ENCODE measurements at places on chromosomes 7 and 10.

DNA sequence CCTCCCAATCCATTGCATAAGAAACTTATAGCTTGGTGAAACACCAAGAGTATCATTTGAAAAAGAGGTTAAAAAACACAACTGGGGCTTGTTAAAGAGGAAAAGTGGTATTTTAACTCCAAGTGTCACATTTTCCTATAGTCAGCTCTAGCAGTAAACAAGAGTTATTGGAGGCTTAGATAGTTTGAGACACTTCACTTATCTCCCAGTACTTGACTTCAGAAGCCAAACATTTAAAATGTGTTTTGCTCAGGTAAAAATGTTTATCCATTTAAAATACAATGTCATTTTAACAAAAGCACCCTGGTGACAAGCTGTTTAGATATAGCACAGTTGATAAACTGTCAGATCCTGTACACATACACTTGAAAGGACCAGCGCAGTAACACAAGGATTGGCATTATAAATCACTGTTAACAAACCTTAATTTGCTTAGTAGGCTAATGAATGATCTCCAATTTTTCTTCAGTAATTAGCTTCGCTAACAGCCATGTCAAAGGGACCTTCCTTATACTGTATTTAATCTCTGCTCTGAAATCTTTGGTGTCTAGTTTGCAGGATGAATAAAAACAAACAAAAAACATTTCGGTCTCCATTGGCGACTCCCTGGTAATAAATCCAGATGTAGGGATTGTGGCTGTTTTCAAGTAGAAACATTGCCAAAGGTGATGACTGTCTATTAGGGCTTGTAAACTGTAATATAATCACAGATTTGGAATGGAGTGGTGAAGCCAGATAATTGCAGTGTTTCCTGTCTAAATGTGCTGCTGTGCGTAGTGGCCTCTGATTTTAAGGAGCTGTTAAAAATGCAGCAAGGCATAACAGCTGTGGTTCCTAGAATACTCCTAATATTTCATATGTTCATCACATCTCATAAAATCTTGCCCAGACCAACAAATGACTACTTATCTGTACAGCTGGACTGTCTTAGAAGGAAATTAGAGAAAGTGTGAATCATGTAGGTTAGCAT, 545.1 kb downstream of the AUTS2 start:
- DNase-seq: no peak

GRCh38 chr10:128026615-128027300, 99.5 kb downstream of the MKI67 start:
- DNase-seq: no peak

- no peak for DNase-seq
Observed at GRCh38 chr10:132292287-132293200, 15.2 kb downstream of the STK32C start.

- no peak for DNase-seq
Observed at GRCh38 chr10:62266611-62267010, 2.0 kb downstream of the RTKN2 start.

DNA sequence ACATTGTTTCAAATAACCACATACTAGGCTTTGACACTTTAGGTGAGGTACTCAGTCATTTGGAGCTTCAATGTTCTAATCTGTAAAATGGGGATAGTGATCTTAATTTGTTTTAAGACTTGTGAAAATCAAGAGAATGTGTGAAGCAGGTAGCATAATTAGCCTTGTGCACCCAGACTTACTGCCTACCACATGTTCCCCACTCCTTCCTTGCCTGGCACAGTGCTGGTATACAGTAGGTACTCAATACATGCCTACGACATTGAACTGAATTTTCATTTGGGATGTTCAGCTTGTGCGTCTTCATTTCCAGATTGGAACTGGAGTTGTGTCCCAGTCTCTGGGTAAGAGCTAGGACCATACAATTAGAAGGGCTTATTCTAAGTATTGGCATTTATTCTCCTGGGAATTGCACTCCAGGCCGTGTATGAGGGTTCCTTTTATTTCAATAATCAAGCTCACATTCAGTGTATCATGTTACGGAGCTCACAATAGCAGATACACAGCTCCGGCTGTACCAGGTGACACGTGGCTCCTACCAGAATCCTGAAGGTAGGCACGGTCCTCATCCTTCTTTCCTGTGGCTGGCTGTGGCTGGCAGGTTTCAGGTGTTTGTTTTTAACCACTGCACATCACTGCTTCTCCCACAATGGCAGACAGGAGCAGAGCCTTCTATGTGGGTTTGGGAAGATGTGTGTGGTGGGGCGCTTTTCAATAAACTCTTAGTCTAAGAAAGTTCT, 109.4 kb upstream of the PDCD4 start:
- DNase-seq: no peak

DNA sequence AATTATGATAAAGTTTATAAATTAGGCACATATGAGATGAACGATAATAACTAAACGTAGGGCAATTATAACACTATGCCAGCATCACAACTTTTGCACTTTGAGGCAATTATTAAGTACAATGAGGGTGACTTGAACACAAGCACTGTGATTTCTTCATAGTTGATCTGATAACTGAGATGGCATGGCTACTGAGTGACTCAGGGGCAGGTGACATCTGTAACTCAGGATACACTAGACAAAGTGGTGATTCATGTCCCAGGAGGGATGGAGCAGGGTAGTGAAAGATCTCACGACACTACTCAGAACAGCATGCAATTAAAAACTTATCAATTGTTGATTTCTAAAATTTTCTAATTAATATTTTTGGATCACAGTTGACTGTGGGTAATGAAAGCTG, 98.3 kb upstream of the ARHGAP21 start:
- no peak for DNase-seq

DNA sequence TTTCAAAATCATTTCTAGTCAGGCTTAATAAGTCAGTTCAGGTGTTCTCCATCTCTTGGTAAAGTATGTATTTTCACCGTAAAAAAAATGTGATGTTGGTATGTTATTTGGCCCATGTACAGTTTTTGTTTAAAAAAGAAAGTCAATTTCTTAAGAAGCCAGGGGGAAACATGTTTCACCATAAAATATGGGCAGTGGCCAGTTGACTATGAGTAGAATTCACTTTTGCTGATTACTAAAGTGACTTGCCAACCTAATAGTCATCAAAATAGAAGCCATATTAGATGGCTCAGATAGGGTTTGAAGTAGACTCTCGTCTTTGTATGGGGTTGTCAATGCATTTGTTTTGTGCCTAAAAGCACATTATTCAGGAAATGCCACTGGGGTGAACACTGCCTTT, 266.3 kb downstream of the BICC1 start:
- DNase-seq: no peak

GRCh38 chr10:132960071-132960472, 17.7 kb upstream of the CFAP46 start:
- no peak for DNase-seq

DNA sequence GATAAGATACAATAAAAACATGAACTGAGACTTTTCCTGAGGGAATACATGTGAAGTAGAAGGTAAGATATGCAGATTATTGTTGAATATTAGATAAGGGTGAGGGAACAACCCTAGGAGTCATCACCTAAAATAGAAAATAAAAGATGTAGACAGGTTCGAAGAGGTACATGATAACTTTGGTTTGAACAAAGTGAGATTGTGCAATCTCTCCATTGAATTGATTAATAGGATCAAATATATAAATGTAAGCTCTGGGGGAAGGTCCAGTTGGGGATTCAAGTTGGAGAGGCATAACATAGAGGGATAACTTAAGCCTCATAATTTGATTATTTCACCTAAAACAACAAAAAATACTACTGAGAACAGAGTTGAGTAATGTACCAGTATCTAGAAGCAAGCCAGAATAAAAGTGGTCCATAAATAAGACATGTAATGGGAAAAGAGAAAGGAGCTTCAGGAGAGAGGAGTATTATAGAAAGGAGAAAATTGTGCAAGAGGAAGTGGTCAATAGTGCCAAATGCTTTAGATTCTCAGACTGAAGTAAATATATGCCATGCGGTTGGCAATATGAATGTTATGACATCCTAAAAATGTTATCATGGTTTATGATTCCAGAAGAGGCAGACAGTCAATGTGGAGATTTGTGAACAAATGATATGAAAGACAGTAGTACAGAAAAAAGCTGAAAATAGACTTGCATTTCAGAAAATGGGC, 282.3 kb upstream of the CHRM2 start:
- no peak for DNase-seq

DNA sequence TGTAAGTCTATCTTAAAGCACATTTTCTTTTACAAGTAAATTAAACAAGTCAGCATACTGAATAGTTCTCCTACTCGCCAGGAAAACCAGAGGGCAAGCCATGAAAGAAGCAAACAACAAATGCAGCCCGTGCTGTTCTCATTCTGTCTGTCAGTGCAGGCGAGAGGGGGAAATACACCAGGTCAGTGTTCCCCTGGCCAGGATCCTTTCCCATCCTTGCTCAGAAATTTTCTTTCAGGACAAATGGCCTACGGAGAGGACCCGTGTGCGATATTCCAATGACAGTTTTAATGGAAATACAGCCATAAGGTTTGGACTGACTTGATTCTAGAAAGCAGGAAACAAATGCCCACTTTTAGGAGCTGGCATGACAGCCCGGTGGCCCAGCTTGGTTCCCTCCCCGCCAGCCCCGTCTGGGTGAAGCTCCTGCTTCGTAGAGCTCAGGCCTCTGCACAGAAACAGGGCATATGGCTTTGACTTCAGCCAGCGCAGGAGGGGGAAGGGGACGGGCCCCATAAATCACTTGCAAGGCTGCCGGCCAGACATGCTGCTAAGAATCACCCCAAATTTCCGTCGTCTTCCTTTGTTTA, 67.8 kb downstream of the FRMD4A start:
- DNase-seq: no peak

DNA sequence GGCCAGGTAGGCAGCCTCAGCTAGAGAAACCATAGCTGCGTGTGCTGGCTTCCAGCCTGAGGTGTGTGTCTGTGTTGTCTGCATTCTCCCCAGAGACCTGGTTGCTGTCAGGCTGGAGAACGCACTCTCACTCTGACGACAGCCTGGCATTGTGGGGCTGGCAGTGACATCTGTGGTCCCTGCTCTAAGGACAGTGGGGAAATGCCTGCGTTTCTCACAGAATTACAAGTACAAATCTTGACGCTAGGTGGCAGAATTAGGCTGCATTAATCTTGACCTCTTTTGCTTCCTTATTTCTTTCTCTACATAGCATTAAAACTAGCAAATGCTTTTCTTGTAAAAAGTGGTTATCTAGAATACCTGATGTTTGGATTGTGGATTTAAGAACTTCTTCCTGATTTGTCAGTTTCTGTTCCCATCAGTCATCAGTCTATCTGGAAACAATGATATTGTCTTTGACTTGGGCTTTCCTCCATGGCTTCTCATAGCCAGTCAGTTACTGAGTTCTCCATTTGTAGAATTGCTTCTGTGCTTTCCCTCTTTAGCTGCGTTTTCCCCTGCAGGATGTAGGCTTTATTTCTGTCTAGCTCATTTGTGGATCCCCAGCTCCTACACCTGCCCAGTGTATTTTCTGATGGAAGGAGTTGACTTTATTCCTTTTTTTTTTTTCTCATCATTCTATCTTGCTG, 86.0 kb downstream of the FANK1 start:
- no peak for DNase-seq

- no peak for DNase-seq
Observed at GRCh38 chr7:144907577-144907976, 71.7 kb upstream of the TPK1 start.

DNA sequence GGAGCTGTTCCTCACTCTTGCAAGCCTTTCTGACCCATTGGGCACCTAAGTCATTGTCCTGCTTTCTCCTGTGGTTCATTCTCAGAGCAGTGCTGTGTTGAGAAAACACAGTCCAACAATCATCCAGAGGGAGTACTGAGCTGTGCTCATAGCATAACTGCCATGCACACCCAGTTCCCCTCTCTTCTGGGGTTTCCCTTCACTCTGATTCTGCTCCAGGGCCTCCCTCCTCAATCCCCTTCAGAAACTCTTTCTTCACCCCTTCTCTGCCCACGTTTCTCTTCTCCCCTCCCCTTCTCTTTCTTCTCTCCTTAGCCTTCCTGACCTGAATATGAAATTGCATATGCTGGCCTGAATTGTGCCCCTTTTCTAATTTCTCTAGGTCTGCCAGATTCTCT, 155.8 kb downstream of the AOAH start:
- no peak for DNase-seq

DNA sequence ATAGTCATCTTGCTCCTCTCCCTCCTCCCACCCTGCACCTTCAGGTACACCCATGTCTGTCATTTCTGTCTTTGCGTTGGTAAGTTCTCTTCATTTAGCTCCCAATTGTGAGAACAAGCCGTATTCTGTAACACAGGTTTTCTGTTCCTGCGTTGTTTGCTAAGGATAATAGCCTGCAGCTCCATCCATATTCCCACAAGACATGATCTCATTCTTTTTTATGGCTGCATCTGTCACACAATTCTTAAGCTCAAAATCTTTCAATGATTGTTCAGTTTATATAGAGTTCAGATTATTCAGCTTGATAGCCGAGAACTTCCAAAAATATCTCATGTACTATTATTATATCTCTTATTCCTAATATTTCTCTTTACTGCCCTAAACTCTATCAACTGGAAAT, 16.0 kb upstream of the TMEM168 start:
- no peak for DNase-seq

DNA sequence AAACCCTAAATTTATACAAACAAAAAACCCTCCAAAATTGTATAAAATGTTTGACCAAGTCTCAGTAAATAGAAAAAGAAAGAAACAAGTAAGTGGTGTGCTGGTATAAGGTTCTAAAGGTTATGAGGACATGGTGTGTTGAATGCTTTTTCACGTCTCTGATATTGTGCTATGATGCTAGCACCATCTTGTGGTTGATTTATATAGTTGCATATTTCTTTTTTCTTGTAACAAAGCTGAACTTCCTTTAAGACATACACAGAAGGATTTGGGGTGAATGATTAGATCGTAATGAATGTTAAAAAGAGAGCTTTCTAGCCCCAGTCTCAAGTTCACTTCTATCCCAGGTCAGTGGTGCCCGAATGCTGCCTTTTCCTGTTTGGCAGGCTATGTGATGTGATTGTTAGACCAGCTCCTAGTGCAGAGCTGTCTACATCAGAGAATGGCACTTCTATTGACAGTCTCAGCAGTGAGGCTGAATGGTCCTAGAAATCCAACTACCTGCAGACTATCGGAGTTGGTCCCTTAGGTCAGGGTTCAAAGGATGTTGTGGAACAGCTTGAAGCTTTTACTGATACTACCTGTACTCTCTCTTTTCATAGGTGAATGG, 25.0 kb downstream of the VTI1A start:
- DNase-seq: peak; percentile 16

- no peak for DNase-seq
Observed at GRCh38 chr7:90111-91063, 102.0 kb upstream of the FAM20C start.

- DNase-seq: no peak
Observed at GRCh38 chr10:70558295-70558694, 44.2 kb downstream of the PRF1 start.

DNA sequence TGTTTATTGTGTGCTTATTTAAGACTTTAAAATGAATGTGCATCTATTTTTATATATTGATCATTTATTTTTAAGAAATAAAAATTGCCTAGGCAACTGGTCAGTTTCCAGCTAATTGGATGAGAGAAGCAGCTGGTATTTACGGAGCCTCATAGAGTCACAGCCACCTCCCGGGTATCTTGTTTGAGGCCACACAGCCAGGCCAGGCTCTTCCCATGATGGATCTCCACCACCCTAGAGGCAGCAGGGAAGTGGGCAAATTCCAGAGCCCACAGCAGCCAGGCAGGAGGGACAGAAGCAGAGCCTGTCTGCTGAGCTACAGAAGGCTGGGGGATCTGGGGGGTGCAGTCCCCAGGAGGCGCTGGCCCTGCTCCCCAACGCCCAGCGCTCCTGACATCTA, 61.6 kb downstream of the CLEC2L start:
- no peak for DNase-seq

All from CD8-positive, alpha-beta memory T cell (primary cell).